ENCODE measurements at places on chromosomes 5 and 9.

- no peak for DNase-seq
These were observed 14.5 kb downstream of the OLFM1 start for GRCh38 chr9:135101926-135102325.

DNA sequence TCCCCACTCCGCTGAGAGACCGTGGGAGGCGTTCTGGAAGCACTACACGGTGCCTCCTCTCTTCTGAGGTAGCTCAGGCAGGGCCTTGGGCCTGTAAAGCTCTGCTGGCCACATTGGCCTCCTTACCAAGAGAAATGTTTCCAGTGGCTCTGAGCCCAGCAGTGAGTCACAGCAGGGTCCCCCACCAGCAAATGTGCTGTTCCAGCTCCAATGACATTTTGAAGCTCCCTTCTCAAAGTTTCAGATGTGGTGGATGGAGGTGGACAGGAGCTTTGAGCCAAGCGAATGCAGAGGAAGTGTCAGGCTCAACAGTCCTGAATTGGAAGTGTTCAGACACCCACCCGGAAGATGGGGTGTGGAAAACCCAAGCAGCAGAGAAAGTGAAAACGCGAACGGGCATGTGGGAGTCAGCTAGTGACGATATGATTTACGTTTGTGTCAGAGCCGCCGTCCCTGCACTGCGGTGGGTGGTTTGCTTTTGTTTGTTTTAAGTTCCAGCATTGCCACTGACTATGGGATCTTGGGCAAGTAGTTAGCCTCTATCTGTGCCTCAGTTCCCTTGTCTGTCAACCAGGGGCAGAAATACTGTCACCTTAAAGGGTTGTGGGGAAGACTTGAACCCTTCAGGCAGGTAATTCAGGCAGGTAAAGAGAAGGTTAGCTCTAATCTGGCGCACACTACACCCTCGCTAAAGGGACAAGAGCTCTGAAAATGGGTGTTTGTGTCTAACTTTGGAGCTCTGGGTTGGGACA is 38.2 kb downstream of the C5orf15 start:
- peak; percentile 71 for DNase-seq

DNA sequence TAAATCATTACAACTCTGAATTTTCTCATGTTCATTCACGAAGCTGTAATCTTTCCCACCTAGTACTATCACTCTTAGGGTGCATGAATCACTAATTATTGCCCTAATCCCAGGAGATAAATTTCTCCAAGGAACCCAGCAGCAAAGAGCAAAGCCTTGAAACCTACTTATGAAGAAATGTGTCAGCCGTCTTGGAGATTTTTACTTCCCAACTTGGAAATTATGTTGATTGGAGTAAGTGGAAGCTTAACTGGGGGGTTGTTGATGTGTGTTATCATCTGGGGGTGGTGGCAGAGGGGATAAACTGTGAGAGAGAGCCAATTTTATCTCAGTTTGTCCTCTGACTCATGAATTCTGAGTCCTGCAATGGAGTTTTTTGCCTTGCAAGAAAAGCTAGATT is 440.5 kb upstream of the WWC1 start:
- no peak for DNase-seq

DNA sequence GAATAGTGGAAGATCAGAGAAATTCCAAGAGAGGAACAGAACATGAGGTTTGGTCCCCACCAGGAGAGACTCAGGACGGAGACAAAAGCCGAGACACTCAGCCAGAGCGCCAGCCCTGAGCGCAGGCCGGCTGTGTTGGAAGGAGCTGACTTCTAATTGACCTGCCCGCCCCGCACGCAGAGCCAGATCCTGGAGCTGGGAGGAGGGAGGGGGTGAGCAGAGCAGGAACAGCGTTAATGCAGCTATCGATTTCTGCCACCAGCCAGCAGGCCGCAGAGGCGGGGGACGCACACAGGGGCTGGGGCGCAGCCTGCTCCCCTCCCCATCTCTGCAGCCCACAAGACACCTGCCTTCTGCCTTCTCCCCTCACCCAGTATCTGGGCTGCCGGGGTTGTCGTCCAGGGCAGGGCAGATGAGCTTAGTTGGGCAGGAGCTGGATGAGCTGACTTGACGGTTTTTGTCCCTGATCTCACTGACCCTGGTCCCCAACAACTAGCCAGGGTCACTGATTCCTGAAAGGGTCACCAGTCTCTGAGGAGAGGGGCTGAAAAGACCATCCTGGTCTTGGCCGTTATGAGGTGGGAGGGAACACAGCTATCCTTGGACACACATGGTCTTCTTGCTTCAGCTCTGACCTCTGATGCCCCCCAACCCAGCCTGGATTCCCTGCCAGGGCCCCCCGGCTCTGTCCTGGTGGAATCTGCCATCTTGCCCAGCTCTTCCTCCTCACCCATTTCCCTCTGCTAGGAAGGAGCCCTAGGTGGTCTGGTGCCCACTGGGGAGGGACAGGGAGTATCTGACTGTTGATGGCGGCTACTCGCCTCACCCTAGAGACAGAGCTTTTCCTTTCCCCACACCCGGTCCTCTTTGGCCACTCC is 29.8 kb downstream of the CXXC5 start:
- DNase-seq: no peak

- DNase-seq: no peak
These were observed 8.2 kb upstream of the AGPAT2 start for GRCh38 chr9:136695435-136695895.

GRCh38 chr9:16030528-16031185 is 477.8 kb downstream of the CCDC171 start:
- no peak for DNase-seq

GRCh38 chr5:59317023-59317773 is 576.3 kb downstream of the PDE4D start:
- no peak for DNase-seq

- DNase-seq: no peak
These were observed 84.9 kb downstream of the RALGPS1 start for GRCh38 chr9:126999315-127000068.

DNA sequence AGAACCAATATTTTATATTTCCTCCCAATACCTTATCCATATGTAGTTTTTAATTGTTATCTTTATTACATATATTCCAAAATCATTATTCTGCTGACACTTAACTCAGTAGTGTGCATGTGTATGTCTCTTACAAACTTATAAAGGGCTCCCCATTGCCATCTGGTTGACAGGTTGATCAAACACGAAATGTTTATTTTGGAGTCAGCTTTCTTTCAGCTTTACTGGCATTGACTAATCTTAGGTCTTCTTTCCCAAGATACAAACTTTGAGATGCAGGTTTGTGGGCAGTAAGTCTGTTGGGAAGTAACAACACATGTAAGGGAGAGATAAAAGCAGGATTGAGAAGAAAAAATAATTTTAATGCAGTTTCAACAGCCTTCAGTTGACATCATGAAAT is 716.0 kb upstream of the CHD1 start:
- DNase-seq: no peak

- DNase-seq: no peak
These were observed 32.9 kb downstream of the ROPN1L start for GRCh38 chr5:10474521-10475075.

DNA sequence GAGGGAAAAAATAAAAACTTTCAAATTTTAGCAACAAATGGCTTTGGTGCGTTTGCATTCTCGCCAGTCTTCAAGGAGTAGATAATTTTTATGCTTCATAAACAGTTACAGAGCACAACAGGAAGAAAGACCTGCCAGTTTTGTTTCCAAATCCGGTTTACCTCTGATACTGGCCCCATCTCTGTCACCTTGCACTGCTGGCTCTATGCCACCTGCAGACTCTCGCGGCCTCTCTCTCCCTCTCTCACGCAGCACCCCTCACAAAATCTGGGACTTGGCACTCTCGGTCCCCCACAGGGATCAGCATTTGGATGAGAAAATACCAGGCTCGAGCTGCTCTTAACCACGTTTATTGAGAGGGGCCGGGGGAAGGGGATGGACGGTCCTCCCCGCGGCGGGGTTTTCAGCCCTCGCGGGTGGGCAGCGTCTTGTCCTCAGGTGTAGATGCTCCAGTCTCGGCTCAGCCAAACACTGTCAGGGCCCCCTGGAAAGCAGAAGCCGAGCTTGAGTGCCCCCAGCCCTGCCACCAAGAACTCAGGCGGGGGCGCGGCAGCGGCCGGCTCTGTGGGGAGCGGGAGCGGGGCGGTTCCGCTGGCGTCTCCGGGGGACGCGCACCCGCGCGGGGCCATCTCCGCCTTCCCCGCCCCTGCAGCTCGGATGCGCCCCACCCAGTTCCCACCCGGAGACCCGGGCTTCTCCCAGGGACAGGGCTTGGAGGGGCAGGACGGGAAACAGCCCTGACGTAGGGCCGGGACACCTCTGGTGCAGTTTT is 1.3 kb downstream of the SCGB3A1 start:
- no peak for DNase-seq

GRCh38 chr5:125673359-125673950 is 749.8 kb upstream of the GRAMD2B start:
- DNase-seq: no peak

- peak; percentile 49 for DNase-seq
These were observed 43.7 kb upstream of the ITGA1 start for GRCh38 chr5:52743970-52744369.

DNA sequence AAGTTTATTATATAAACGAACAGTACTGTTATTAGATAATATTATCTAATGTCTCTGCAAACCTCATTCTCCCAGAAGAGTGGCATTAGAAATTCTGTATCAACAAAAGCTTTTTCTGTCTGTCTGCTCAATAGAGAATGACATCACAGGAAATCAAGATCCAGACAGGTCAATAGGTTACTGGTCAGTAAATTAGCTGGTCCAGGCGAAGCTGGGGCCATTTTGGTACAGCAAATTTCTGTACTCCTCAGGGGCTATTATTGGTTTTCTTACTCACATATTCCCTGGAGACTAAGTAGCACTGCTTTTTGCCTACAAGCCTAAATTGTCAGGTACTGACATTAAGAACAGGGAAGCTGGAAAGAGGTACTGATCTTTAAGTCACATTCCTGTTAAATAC is 80.5 kb downstream of the PLPP1 start:
- no peak for DNase-seq

DNA sequence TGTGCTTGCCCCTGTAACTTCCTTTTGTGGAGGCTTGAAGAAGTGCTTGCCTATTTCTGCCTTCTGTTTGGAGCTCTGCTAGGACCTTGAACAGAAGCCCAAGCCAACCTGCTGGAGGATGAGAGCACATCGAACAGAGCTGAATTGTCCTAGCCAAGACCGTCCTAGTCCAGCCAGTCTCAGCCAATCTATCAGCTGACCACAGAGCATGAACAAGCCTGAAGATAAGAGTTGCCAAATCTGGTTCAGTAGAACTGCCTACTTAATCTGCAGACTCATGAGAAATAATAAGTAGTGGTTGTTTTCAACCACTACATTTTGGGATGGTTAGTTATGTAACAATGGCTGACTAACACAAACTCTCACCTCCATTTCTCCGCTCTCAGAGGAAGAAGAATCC is 4.4 kb upstream of the SNX2 start:
- no peak for DNase-seq

GRCh38 chr9:134548185-134548584 is 93.4 kb upstream of the COL5A1 start:
- no peak for DNase-seq

DNA sequence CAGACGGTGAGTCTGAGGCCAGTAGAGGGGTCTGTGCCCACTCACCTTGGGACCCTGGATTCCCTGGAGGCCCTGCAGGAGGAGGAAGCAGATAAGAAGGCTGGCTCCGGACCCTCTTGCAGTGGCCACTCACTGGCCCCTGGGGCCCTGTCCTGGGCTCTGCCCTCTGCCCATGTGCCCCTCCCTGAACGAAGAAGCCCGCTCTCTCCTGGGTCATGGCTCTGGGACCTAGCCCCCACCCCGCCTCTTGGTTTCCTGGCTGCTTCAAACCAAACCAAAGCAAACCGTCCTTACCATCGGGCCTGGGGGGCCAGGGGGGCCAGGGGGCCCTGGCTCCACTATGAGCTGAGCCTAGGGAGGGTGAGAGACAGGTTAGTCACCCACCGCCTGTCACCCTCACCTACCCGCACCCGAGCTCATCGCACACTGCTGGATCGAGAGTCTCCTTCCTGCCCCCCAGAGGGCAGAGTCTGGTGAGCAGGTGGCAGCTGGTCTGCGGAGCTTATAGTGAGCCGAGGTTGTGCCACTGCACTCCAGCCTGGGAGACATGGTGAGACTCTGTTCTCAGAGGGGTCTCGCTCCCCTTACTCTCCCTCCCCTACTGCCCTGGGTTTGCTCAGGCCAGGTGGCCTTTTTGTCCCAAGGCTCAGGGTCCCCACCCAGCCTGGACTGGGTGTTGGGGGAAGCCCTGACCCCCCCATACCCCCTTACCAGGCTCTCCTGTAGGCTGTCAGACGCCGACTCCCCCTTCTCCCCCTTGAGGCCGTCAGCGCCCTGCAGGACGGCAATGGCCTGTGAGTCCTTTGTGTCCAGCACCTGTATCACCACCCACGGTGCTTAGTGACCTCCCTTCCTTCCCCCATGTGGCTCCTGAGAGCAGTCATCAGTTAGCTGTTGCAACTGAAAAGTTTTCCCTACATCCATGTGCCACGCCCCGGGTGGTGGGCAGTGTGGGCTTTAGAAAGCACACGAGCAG is 15.2 kb upstream of the PHYKPL start:
- no peak for DNase-seq

DNA sequence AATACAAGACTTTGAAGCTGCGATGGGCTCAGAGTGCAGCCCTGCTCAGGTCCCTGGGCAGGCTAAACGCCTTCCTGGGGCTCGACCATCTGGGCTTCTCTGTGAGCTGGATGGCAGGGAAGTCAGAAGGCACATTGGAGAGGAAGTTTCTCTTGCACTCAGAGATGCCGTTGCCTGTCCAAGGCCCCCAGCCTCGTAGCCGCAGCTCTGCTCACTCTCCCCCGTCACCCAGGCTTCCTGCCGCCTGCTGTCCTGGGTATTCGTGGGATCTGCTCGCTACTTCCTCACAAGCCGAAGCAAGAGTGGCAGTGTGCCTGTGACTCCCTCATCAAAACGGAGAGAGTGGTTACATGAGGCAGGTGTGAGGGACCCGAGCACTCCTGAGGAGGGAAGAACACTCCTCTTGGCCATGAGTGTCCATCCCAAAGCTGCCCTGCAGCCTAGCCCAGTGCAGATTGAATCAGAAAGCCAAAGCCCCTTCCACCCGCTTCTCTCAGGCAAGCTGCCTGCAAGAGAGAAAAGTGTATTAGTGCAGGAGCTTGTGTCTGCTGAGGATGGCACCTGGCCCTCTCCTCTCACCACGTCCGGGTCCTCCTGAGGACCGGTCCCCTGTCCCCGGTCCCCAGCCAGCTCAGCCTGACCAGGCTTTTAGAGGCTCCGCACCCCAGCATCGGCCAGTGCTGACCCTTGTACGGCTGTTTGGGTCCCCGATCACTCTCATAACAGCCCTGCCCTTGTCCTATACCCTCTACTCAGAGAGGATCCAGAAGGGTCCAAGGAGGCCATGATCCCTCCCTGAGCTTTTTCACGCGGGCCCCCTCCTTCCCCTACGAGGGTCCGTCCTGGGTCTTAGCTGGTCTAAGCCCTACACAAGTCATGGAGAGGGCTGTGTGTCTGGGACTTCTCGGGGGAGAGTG is 7.3 kb downstream of the FCN2 start:
- DNase-seq: no peak

GRCh38 chr5:110957934-110958333 is 113.6 kb upstream of the TSLP start:
- no peak for DNase-seq

DNA sequence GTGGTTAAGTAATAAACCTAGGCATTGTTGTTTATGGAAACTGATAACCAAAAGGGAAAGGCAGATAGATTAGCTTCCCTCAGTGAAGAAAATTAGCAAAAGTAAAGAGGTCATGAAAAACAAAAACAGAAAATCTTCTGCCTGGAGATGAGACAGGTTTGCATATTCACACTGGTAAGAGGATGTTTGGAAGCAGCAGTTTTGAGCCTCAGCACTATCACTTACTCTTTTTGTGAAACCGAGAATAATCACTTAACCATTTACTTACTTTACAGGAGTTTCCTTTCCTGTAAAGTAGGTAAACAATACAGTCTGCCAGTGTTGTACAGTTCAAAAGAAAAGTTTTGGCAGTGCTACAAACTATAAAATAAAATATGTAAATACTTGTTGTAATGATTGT is 35.5 kb upstream of the EMB start:
- DNase-seq: no peak

All from Peyer's patch (tissue), 4 donors.